ENCODE measurements at places on chromosomes 4 and X.

DNA sequence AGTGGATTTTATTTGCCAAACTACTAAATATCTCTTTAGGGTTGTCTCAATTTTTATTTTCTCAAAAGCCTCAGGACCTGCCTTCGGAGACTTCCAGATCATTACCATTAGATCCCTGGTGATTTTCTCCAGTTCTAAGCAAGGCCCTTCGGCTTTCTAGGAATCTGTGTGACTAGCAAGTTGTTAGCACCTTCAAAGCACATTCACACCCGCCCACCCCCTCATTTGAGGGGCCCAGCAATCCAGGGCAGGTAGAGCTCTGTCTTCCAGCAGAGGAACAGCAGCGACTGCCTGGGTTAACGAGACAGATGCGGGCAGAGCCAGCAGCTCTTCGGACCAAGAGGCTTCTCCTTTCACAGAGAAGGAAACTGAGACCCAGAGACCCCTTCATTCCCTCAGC lies 2.0 kb downstream of the WDR1 start:
- no peak for DNase-seq

DNA sequence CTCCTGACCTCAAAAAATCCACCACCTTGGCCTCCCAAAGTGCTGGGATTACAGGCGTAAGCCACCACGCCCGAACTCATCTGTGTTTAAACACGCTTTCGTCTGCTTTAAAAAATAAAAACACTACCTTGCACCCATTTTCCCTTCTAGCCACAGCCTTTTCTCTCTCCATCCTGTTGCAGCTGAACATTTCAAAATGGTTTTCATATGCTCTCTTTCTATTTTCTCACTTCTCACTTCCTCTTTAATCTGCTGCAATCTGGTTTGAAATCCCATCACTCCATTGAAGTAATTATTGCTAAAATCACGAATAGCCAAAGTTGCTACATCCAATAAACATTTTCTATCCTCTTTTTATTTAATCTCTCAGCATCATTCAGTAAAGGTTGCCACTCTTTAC lies 70.0 kb downstream of the DCHS2 start:
- DNase-seq: no peak

DNA sequence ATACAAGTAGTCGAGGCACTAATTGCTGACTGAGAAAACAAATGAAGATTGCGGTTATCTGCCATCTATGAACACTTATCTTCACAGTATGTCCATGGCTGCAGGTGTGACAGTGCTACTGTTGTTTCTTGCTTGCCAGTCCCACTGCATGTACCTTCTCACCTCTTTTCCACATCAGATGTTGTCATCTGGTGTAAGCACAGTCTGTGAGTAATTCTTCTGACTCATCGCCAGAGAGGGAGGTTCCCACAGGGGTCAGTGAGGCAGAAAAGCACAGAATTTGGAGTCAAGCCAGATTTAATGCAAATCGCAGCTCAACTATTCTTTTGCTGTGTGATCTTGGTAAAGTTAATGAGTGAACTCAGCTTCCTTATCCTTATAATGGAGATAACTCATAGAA lies 144.4 kb downstream of the GLRA2 start:
- peak; percentile 70 for DNase-seq

- DNase-seq: no peak
Observed at GRCh38 chr4:95263391-95263790, 285.4 kb downstream of the UNC5C start.

DNA sequence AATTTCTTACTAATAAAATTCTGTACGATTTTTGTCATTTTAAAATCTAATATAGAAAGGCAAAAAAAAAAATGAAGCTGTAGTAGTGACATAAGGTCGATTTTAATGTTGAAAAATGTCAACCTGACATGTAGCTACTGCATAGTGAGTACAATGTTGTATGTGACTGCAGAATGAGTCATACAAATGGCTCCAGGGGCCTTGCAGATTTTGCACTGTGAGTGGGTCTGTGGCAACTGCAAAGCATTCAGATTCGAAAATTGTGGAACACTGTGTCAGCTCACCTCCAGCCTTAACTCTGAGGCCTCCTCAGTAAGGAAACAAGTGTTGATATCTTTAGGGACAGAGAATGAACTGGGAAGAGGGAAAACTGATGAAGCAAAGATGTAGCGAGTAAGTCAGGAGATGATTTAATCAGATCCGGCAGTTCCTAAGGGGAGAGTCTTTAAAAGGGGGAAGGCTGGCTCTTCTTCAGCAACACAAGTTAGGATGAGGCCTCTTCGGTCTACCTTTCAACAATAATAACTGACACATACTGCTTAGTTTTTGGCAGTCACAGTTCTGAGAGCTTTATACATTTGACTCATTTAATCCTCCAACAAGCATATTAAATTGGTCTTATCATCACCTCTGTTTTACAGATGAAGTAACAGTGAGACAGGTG lies 24.9 kb downstream of the TKTL2 start:
- DNase-seq: no peak

DNA sequence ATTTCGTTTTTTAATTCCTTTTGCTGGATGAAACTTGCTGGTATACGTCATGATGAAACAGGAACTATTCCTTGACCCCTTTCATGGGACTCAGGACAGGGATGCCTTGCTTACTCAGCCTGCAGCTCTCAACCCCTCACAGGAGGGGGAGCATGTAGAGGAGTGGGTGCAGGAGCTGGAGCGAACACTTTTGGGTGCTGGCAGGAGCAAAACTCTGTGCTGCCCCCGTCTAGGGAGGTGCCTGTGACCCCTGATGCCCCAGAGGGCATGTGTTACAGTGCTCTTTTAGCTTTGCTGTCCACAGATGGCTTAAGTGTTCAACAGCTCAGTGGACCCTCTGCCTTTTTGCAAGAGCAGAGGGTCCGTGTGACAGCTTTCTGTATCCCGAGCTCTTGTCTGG lies 56.8 kb upstream of the TEX13C start:
- DNase-seq: no peak

DNA sequence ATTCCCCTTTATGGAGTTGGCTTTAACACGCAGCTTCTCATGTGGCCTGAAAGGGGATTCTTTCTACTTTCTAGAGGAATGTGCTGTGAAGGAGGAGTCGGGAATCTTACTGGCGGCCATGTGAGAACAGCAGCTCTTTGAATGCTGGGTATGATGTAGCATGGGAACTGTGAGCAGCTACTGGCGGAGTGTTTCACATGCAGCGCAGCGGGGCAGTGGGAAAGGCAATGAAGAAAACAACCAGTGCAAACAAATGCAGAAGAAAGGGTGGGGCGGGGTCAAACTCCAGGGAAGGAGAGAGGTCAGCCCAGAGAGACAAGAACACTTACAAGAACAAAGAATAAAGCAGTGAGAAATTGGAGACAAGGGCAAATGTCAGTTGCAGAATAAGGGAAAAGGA lies 363.8 kb upstream of the FTHL17 start:
- no peak for DNase-seq

- no peak for DNase-seq
Observed at GRCh38 chr4:10806953-10807645, 122.5 kb upstream of the CLNK start.

DNA sequence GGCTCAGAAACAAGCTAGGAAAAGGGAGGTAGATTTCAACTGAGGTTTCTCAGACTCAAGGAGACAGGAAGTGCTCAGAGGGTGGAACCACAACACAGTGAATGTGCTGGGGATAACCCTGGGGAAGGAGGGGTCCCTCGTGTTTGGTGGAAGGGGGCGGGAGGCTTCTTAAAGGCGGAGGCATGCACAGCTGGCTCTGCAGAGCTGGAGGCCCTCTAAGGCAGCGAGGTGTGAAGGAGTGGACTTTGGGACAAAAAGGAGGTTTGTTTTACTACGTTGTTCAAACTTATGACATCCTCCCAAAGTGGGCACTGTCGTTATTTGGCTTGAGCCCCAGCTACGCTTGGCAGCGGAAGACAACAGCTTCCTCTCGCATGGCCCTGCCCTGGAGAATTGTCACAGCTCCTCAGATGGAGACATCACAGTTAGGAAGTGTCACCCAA lies 21.7 kb upstream of the MTM1 start:
- no peak for DNase-seq

DNA sequence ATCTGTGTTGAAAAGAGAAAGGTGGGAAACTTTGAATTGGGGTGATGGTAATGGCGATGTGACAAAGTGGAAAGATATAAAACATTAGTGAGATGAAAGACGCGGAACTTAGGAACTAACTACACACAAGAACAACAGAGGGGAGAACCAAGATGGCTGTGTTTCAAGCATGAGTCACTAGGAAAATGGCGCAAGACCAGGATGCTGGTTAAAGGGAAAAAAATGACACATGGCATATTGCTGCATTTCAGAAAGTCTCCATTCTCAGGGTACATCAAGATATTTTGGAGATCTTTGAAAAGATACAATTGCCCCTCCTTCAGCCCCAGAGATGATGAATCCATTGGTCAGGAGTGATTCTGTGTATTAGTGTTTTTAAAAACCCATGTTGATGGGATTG lies 164.4 kb downstream of the FBXO8 start:
- DNase-seq: no peak

- DNase-seq: no peak
Observed at GRCh38 chr4:146381263-146381872, 140.4 kb downstream of the SLC10A7 start.

DNA sequence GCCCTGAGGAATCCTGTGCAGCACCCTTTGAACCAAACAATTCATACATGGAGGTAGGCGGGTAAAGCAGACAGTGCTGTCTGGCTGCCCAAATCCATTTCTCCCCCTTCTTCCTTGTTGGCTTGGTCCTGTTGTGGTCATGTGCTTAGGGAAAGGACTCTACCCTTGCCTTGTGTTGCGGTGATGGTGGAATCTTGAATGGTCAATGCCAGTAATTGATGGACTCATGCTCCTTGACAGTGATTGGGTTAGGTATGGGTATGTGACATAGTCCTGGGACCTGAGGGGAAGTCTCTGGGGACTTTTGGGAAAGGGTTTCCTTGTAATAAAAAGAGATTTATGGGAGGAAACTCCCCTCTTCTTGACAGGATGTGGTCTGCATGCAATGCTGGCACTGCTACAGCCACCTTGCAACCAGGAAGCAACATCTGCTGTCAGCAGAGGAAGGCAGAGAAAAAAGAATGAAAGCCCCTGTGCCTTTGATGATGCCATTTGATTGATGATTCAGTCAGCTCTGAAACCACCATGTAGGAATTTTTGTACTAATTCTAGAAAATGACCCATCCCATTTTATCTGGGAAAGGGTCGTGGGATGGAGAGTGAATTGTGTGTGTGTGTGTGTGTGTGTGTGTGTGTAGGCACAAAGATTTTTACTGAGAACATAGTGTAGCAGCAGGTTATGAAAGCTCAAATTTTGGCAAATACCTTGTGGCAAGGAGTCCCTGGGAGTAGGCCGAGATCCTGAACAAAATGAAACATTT lies 30.0 kb upstream of the HUWE1 start:
- DNase-seq: no peak

GRCh38 chr4:140579278-140579677 lies 10.5 kb upstream of the UCP1 start:
- peak; percentile 38 for DNase-seq

- no peak for DNase-seq
Observed at GRCh38 chr4:99886146-99886545, 8.1 kb downstream of the LAMTOR3 start.

- peak; percentile 43 for DNase-seq
Observed at GRCh38 chrX:18983666-18984380, at the start of gene PHKA2. Gene PHKA2 (minus strand): TSS chrX:18984114. CDS start chrX:18983932, 182 bp downstream.

GRCh38 chr4:134313591-134313990 lies 112.0 kb upstream of the PABPC4L start:
- DNase-seq: no peak

GRCh38 chr4:152062936-152063620 lies 302.3 kb upstream of the GATB start:
- DNase-seq: no peak

DNA sequence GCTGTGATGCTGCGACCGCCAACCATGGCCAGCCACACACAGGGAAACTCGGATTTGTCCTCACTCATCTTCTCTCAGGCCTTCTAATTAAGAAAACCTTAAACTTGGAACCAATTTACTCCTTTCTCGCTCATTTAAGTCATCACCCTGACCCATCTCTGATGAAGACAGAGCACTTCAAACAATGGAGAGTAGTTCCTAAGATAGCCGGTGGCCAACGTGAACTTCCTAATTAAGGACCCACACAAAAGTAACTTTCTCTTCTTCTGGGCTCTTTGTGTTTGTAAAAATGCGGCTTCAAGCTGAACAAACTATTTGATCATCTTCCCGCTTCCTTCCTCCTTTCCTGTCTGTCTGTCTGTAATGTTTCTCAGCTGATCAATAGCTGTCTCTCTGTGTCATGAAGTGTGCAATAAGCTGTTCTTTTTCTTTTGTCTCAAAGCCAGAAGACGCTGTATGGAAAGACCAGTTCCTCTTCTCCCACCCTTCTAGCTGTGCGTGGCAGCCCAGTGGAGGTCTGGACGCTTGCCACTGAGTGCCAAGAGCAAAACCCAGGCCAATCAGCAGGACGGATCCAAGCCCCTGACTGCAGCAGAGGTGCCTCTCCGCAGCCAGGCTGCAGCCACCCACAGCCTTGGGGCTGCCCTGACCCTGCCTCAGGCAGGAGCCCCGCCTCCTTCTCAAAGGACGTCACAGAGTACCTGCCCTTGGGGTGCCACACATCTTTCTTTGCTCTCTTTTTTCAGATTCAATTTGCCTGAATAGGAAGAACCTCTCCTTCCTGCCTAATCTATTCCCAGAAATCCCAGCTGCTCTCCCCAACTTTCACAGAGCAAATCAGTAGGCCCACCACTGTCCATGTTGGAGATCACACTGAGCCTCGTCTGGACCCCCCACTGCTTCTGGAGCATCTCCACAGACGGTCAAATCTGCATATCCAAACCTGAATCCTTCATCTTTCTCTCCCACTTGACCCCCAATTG lies 59.3 kb downstream of the MAML3 start:
- DNase-seq: peak; percentile 25

DNA sequence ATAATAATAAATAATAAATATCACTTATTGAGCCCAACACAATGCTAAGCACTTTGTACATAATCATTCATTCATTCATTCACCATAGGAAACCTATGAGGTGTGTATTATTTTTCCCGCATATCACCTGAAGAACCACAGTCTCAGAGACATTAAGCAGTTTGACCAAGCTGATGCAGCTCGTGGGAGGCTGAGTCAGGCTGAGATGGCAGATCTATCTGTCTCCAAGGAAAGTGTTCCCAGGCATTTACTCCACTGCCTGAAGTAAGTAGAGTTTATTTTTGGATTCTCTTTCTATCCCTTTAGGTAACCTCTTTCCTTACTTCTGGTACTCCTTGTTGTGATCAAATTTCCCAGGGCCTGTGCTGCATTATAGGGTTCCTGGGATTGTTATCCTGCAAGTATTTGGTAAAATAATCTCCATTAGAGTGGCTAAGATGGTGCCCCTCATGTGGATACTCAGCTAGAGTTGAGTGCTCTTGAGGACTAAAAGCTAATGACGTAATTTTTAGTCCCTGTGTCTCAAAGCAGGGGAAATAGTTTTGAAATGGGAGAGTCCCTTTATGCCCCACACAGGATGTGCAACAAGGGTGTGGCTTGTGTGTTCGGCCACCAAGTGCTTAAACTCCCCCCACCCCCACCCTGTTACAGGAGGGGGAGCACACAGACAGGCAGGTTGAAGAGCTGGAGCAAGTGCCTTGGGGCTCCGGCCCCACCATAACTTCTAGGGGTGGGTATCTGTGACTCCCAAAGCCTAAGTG lies 467.0 kb downstream of the STIM2 start:
- DNase-seq: no peak

- no peak for DNase-seq
Observed at GRCh38 chr4:142428715-142429114, 417.4 kb downstream of the INPP4B start.
